ENCODE measurements at places on chromosomes 1 and 21.

- no peak for DNase-seq
Observed at GRCh38 chr1:89081005-89081404, 16.0 kb upstream of the GBP1 start.

- no peak for DNase-seq
Observed at GRCh38 chr1:43366179-43366578, 1.6 kb downstream of the ELOVL1 start.

- no peak for DNase-seq
Observed at GRCh38 chr1:78408810-78409209, 82.0 kb upstream of the PTGFR start.

DNA sequence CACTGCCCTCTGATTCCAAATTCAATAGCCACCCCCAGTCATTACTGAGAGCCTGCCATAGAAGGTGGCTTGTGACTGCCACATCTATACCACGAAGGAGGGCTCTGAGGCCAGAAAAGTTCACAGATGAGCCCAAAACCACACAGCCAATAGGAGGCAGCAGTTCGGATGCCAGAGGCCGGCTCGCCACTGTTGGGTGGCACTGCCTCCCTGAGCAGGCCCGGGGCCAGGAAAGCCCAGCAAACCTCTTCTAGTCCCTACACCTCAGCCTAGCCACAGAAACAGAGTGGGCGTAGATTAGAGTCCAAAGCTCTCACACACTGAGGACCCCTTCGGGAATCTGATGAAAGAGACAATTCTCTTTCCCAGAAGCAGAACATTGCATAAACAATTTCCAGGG lies 5.9 kb upstream of the CAMK2N1 start:
- DNase-seq: no peak

DNA sequence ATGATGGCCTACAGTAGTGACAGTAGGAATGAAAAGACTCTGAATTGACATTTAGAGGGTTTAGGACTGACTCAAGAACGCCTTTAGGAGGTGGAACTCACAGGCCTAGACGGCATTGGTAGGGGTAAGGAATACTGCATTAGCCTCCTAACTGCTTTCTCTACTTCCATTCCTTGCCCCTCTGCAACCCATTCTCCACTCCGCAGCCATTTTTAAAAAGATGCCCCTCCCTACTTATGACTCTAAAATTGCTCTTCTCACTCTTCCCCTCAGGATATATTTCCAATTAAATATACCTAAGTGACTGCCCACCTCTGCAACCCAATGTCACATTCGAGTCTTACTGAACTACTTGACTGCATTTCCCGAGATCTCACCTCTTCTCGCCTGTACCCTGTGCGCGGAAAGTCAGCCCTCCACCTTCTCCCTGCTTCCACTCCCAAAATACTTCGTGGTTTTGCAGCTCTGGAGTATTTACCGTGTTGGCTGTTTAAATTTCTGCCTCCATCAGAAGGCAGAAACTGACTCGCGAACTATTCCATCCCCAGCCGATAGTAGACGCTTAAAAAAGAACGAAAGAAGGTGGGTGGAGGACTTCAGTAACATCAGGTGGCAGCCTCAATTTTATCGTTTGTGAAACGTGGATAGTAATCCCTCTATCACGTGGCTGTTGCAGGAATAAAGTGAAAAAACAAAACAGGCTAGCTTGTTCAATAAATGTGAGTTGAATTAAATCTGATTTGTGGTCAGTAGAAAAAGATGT lies 1.1 kb upstream of the YBX1 start:
- DNase-seq: no peak
